ENCODE measurements at places on chromosomes 1 and 21. TPM values are rescaled to one million over a fixed set of nuclear protein-coding genes. Genes with fewer than 3 reads are reported as not detected.

The PRELP gene
- total RNA-seq = 91.8 TPM

The UBL4B gene
- not detected for total RNA-seq

- DNase-seq = peak; percentile 77
These were observed 147.0 kb downstream of the GABPA start for GRCh38 chr21:25881524-25882376.

DNA sequence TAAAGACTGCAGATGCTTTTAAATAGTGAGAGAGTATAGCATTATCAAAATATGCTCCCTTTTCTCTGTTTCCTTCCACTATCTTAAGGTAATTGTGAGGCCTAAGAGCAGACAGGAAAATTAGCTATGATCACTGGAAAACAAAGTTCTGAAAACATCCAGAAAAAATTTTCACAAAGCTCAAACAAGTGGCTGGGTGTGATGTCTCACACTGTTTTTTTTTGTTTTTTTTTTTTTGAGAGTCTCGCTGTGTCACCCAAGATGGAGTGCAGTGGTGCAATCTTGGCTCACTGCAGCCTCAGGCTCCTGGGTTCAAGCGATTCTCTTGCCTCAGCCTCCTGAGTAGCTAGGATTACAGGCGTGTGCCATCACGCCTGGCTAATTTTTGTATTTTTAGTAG, 7.2 kb downstream of the WDTC1 start:
- DNase-seq = no peak

The FGR gene
- 149 TPM for total RNA-seq
